ENCODE measurements at places on chromosomes 13 and 19.

GRCh38 chr19:29533578-29534544 lies 8.1 kb downstream of the VSTM2B start:
- no peak for DNase-seq

- no peak for DNase-seq
Measured at GRCh38 chr13:102911336-102911735, 65.5 kb downstream of the ERCC5 start.

DNA sequence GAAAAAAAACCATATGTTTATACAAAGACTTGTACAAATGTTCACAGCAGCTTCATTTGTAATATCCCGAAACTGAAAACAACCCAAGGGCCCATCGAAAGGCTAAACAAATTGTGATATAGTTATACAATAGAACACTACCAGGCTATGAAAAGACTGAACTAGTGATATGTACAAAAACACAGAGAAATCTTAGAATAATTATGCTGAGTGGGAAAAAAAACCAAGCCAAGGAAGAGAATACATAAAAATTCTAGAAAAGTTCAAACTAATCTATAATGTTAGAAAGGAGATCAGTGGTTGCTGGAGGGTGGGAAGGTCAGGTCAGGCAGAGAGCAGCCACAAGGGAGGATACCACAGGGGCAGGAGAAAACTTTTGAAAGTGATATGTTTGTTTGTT lies 7.8 kb downstream of the PABPC3 start:
- no peak for DNase-seq

- DNase-seq: no peak
Measured at GRCh38 chr13:29883941-29884518, 33.6 kb upstream of the UBL3 start.

GRCh38 chr19:58581227-58582141 lies 8.3 kb upstream of the MZF1 start:
- DNase-seq: no peak

- DNase-seq: no peak
Measured at GRCh38 chr13:114034481-114034891, 60.6 kb upstream of the C13orf46 start.

DNA sequence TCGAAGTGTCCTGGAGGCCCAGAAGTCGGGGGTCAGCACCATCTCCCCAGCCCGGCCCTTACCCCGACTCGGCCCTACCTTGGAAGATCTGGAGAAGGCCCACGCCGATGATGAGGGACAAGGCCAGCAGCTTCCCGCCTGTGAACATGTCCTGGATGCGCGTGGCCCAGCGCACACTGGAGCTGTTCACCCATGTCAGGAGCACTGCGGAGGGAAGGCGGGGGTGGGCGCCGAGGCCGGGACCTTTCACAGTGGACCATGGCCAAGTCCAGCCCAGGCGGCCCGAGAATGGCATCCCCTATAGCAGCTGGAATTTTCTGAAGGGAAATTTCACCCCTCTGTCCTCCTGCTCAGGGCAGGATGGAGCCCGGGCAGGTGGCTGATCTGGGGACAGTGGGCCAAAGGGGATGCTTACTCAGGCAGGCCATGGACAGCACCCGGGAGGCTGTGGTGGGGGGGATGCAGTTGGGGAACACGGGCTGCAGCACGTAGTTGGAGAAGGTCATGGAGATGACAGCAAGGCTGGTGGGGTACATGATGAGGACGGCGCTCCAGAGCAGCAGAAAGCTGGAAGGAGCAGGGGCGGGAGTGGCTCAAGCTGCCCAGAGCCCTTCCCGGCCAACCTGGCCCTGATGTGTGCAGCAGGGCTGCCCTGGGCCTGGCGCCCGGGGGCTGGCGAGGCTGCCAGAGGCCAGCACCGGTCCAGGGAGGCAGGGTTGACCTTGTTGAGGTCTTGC lies 13.0 kb downstream of the SLC7A10 start:
- DNase-seq: no peak

DNA sequence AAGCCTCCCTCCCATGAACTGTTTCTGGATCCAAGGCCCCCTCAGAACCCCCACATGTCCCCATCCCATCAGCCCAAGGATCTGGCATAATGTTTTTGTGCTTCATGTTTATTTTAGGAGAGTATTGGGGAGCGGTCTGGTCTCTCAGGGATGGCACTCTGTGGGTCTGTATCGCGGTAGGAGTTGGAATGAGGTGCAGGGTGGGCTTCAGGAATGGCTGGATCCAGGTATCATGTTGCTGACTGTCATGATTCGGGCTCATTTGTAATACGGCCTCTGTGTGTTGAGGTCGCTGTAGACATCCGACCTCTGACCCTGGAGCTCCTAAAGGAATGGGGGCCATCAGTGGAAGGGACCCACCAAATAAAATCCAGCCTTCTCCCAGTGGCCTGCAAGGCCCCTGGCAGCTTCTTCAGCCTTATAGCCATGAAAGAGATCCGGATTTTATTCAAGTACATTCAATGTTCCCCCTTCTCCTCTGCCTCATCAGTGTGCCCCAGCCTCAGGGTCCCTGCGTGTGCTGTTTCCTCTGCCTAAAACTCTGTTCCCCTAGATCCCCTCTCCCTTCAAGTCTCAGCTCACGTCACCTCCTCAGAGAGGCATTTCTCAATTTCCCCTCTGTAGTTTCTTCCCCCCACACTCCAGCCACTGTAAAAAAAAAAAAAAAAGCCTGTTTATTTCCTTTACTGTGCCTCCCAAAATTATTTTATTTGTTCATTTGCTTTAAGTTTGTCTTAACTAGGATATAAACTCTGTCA lies 2.2 kb downstream of the HCST start:
- DNase-seq: no peak

DNA sequence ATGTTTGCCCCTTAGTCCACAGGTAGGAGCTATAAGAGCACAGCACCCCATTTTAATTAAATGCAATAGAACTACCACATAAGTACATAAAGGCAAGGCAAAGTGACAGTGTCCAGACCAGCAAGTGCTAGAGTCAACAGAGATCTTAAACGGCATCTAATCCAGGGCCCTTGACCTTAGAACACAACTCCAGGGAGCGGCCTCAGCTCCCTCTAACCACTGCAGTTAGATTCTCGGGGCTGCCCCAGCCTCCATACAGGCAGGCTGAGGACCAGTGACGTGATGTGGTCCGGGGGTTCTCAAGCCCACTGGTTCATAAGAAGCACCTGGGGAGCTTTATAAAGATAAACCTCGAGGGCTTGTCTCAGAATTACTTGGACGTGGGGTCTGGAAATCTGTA lies 10.0 kb upstream of the ATP12A start:
- no peak for DNase-seq

DNA sequence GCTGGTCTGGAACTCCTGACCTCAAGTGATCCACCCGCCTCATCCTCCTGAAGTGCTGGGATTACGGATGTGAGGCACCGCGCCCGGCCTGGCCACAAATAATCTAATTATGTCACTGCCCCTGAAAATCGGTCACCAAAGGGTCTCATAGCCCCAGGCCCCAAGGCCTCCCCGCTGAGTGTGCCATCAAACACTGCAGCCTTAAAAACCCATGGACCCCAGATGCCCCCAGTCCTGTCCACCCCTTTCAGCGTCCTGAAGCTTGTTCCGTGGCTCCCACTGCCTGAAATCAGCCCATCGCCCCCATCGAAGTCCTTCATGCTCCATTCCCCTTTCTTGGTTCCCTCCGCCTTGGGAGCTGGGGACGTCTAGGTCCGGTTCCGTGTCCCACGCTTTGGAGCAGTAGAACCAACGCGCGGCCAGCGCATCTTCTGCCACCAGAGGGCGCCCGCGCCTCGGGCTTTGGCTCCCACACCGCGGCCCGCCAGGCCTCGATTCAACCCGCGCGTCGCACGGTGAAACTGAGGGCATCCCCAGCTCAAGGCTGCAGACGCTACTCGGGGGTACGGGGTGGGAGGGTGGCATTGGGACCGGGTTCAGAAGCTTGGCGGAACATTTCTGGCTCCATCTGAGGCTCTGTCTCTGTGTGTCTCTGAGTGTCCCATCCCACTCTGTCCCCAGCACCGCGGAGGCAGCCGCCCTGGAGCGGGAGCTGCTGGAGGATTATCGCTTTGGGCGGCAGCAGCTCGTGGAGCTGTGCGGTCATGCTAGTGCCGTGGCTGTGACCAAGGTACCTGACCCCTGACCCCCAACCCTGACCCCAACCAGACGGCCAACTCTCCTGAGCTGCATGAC lies 3.5 kb downstream of the YJEFN3 start:
- no peak for DNase-seq

DNA sequence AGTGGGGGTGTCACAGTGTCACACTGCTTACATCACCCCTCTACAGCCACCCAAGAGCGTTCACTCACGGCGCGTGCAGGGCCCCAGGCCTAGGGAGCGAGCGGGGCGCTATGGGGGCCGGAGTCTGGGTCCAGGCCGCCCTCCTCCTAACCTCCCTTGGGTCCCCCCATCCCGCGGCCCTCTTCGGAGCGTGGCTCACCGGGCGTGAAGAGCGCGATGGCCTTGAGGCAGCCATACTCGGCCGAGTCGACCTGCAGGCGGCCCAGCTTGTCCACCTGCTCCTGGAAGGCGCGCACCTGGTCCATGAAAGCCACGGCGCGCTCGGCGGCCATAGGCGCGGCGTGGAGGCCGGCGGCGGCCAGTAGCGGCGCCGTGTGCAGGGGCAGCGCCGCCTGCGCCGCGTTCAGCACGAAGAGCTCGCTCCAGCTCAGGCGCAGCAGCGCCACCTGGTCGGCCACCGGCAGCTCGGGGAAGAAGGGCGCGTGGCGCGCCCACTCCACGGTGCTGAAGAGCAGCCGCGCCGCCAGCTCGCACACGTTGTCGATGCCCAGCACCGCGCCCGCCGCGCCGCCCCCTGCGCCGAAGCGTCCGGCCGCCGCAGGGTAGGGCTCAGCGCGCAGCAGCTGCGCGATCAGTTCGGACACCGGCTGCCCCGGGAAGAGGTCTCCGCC lies 9.4 kb downstream of the OCEL1 start:
- DNase-seq: no peak
